ENCODE measurements at places on chromosomes 5 and 9.

GRCh38 chr9:99259231-99259918 is 37.3 kb downstream of the SEC61B start:
- no peaks in the 10 kb centered on the region for H3K27me3 ChIP-seq
- H3K4me1 ChIP-seq = 0 out of 2 replicates have a peak, but pooled peaks cover 6% of the 10 kb centered on the region
- no peaks in the 10 kb centered on the region for H3K36me3 ChIP-seq
- DNase-seq = peak; percentile 43
- peak overlapping the region; percentile 11 for H3K27ac ChIP-seq

DNA sequence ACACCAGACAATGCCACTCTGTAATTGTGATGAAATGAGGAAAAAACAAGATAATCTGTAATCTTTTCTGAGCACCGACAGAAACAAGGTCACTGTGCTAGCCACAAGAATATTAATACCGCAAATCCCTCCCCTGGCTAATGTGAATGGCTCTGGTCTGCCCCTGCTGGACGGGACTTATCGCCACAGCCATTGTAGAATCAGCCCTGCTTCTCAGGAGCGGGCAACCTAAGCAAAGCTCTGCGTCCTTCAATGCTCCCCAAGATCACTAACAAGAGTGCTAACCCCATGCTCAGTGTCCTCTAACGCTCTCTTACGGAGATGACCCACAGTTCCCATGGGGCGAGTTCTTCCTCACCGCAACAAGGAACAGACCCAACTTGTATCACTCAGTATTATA is 42.7 kb downstream of the OR2V1 start:
- peaks cover 21% of the 10 kb centered on the region for H3K27me3 ChIP-seq
- H3K4me1 ChIP-seq = no peaks in the 10 kb centered on the region
- H3K27ac ChIP-seq = no peak overlapping the region
- no peak overlapping the region for H3K4me3 ChIP-seq
- DNase-seq = no peak
- no peaks in the 10 kb centered on the region for H3K36me3 ChIP-seq

DNA sequence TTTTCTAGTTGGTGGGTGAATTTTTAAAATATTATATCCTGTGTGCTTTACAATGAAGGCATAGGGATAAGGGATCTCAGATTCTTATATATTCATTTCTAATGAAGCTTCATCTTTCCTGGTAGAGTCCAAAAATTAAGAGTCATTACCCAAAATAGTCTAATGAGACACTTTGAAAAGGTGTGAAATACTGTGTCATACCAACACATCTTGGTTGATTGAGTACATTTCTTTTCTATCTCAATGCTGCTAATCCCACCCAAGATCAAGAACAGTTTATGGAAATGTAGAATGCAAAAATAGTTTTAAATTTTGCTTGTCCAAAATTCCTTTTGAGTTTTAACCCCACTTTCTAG is 7.4 kb downstream of the EBF1 start:
- no peak overlapping the region for H3K4me3 ChIP-seq
- no peaks in the 10 kb centered on the region for H3K4me1 ChIP-seq
- no peaks in the 10 kb centered on the region for H3K36me3 ChIP-seq
- H3K27me3 ChIP-seq = peaks cover 6% of the 10 kb centered on the region
- no peak for DNase-seq

- H3K27me3 ChIP-seq = peaks cover 50% of the 10 kb centered on the region
- DNase-seq = peak; percentile 41
- H3K4me3 ChIP-seq = no peak overlapping the region
- H3K4me1 ChIP-seq = no peaks in the 10 kb centered on the region
- H3K27ac ChIP-seq = no peak overlapping the region
- H3K36me3 ChIP-seq = no peaks in the 10 kb centered on the region
Measured at GRCh38 chr9:109182940-109183798, 16.1 kb upstream of the FRRS1L start.

GRCh38 chr9:75200892-75201470 is 112.7 kb downstream of the OSTF1 start:
- no peak overlapping the region for H3K4me3 ChIP-seq
- H3K27ac ChIP-seq = no peak overlapping the region
- H3K27me3 ChIP-seq = no peaks in the 10 kb centered on the region
- peak; percentile 41 for DNase-seq
- no peaks in the 10 kb centered on the region for H3K4me1 ChIP-seq

DNA sequence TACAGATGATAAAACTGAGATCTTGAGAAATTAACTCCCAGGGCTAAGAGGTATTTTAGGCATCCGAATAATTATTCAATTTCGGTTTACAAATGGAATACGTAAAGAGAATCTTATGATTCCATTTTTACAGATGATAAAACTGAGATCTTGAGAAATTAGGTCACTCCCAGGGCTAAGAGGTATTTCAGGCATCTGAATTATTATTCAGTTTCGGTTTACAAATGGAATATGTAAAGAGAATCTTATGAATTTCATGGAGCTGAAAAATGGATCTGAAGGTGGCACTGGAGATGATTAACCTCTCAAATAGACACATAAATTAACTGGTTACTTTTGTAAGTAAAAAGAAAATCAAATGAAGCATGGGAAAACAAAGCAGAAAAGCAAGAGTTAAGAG is 44.2 kb downstream of the FGF1 start:
- H3K27me3 ChIP-seq = no peaks in the 10 kb centered on the region
- H3K27ac ChIP-seq = no peak overlapping the region
- no peaks in the 10 kb centered on the region for H3K4me1 ChIP-seq
- H3K4me3 ChIP-seq = no peak overlapping the region
- H3K36me3 ChIP-seq = no peaks in the 10 kb centered on the region

- no peak for DNase-seq
- no peaks in the 10 kb centered on the region for H3K36me3 ChIP-seq
- H3K4me3 ChIP-seq = no peak overlapping the region
Measured at GRCh38 chr5:94180761-94181160, 437.6 kb downstream of the KIAA0825 start.

DNA sequence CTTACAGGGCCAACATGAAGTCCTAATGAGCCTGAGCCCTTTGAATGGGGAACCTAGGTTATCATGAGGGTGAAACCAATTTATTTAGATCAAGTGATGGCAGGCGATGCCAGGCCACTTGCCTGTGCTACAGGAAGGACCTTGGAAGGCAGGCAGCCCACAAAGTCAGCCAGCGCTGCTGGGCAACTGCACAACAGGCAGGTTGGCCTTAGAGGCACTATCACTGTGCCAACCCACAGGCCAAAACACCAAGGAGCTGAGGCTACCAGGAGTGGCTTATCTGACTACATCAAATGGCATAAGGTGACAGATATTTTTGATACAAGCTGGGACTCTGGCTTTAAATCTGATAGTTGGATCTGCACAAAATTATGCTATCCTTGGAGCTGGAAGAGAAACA is 319.1 kb downstream of the NTRK2 start:
- no peak for DNase-seq
- H3K4me1 ChIP-seq = peaks cover 4% of the 10 kb centered on the region
- no peaks in the 10 kb centered on the region for H3K36me3 ChIP-seq
- H3K27me3 ChIP-seq = no peaks in the 10 kb centered on the region
- no peak overlapping the region for H3K4me3 ChIP-seq
- no peak overlapping the region for H3K27ac ChIP-seq

- 0 out of 2 replicates have a peak, but pooled peaks cover 3% of the 10 kb centered on the region for H3K4me1 ChIP-seq
- no peak overlapping the region for H3K4me3 ChIP-seq
- H3K36me3 ChIP-seq = no peaks in the 10 kb centered on the region
- H3K27ac ChIP-seq = no peak overlapping the region
Measured at GRCh38 chr9:95820074-95820473, 55.4 kb upstream of the ERCC6L2 start.

GRCh38 chr9:21616082-21616778 is 134.1 kb upstream of the IFNE start:
- no peaks in the 10 kb centered on the region for H3K4me1 ChIP-seq
- no peak overlapping the region for H3K4me3 ChIP-seq
- no peaks in the 10 kb centered on the region for H3K36me3 ChIP-seq
- H3K27me3 ChIP-seq = no peaks in the 10 kb centered on the region
- DNase-seq = no peak

DNA sequence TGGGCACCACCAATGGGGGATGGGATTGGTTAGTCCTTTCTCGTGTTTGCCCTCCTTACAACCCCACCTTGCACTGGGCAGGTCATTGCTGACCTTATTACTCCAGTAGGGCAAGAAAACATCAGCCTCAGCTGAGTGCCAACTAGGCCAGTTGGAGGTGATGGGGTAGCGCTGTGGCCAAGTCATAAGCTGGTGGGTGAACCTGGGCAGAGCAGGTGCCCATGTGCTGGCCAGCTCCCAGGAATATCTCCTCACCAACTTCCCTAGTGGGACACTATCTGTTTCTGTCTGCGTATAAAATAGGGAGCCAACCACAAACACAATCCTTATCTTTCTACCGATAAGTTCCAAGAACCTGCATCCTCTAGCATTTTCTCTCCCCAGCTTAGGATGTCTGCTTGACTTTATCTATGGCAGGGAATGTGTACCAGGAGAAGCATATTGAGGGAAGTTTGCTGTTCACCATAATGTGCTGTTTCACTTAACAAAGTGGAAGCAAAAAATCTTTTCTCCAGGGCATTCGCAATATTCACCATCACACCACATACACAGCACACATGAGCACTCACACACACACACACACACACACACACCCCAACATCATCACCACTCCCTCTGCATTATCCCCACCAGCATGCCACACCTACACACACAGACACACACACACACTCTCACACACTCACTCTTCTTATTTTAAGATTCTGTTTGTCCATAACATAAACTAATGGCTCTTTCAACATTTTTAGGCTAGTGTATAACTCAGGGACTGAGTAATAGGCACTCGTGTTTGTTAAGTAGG is 390.0 kb downstream of the ENC1 start:
- no peak for DNase-seq
- H3K27me3 ChIP-seq = no peaks in the 10 kb centered on the region
- no peak overlapping the region for H3K27ac ChIP-seq
- H3K36me3 ChIP-seq = no peaks in the 10 kb centered on the region
- H3K4me3 ChIP-seq = no peak overlapping the region

DNA sequence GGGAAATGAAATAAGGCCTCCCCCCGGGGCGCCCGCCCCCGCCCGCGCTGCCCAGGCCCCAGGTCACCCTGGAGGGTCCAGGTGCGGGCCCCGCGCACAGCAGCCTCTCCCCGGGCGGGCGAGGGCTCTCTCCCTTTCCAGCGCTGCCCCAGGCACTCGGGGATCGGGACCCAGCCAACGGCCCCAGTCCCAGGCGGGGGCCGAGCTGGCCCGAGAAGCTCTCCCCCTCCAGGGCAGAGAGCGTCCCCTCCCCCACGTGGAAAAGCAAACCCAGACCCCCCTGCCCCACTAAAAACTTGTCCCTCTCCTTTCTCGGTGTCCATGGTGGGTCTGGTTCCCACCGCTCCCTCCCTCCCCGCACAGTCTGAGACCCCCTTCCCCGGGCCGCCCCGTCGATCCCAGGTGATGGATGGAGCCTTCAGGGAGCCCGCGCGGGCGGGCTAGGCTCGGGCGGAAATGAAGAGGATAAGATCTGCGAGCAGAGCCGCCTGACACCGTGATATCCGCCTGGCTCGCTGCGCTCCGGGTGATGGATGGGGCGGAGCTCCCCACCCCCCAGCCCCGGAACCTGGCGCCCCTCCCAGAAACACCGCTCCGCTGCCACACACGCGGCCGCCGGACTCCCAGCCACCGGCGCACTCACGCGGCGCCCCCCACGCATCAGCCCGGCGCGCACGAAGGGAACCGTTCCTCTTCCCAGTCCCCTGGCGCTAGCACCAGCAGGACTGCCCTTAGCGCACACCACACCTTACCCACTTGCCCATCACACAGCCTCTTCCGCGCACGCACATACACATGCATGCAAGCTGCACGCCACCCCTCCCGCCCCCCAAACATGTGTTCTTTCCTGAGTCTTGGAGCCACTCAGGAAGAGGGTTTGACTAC is 81.7 kb upstream of the ZBTB43 start:
- peaks cover 7% of the 10 kb centered on the region for H3K4me1 ChIP-seq
- H3K27ac ChIP-seq = no peak overlapping the region
- peak overlapping the region; percentile 80 for H3K4me3 ChIP-seq
- H3K36me3 ChIP-seq = no peaks in the 10 kb centered on the region
- peak; percentile 41 for DNase-seq

DNA sequence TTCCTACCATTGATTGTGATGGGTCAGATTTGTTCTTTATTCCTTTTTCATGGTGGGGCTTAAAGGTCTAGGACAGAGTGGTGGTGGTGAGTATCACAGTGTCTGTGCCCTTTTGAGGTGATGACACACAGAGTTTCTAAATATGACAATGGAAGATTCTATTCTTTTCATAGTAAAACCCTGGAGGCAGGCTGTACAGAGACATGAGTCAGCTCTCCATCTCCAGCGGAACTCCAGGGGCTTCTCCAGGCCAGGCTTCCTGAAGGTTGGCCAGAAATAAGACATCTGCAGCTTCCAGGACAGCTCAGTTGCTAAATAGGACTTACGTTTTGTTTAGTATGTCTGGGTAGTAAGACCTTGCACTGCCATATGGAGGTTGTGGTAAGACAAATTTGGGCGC is 229.5 kb downstream of the CD180 start:
- DNase-seq = no peak
- H3K4me1 ChIP-seq = no peaks in the 10 kb centered on the region
- H3K27ac ChIP-seq = no peak overlapping the region
- H3K27me3 ChIP-seq = no peaks in the 10 kb centered on the region
- no peak overlapping the region for H3K4me3 ChIP-seq

DNA sequence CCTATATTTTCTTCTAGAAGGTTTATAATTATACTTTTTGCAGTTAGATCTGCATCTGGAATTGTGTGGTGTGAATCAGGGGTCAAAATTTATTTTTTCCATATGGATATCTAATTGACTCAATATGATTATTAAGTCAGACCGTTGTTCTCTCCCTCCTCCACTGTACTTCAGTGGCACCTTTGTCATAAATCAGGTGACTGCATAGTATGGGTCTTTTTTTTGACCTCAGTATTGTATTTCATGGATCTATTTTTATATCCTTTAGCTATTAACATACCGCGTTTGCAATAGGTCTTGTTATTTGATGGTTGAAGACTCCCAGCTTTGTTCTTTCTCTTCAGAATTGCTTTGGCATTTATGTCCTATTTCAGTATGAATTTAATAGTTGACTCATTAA is 107.4 kb downstream of the BOD1 start:
- no peak overlapping the region for H3K4me3 ChIP-seq
- H3K4me1 ChIP-seq = no peaks in the 10 kb centered on the region
- H3K27ac ChIP-seq = no peak overlapping the region
- H3K27me3 ChIP-seq = no peaks in the 10 kb centered on the region
- DNase-seq = no peak

- no peak for DNase-seq
- no peak overlapping the region for H3K4me3 ChIP-seq
- peaks cover 4% of the 10 kb centered on the region for H3K36me3 ChIP-seq
- no peaks in the 10 kb centered on the region for H3K4me1 ChIP-seq
- no peaks in the 10 kb centered on the region for H3K27me3 ChIP-seq
- no peak overlapping the region for H3K27ac ChIP-seq
Measured at GRCh38 chr9:2109069-2109650, 94.0 kb downstream of the SMARCA2 start.

Data from MM.1S (cell line).